A673 (cell line): ENCODE measurements at places on chromosomes 6 and 20. TPM values are rescaled to one million over a fixed set of nuclear protein-coding genes. Genes with fewer than 3 reads are reported as not detected.

DNA sequence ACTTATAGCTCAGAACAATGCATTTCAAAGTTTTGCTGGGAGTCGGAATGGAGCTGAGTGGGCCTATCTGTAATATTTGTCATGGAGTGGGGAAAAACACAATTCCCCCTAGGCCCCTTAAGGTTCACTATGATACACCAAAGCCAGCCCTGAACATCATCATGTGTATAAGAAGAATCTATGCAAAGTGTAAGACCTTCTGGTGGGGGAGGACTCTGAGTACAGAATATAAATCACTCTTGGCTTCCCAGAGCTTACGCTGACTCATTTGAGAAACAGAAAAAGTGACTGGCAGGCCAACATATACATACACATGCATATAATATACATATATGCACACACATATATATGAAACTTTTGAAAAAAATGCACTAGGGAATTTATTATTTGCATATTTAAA is 54.1 kb upstream of the UBR2 start:
- no peak overlapping the region for H3K27ac ChIP-seq
- H3K4me1 ChIP-seq = no peaks in the 10 kb centered on the region
- H3K4me3 ChIP-seq = no peak overlapping the region
- H3K36me3 ChIP-seq = no peaks in the 10 kb centered on the region

Gene GHRH
- total RNA-seq = not detected in 2 replicates

GRCh38 chr6:152423216-152424103 is 213.7 kb downstream of the SYNE1 start:
- no peak overlapping the region for H3K4me3 ChIP-seq
- DNase-seq = peak; percentile 0
- H3K27ac ChIP-seq = no peak overlapping the region
- no peaks in the 10 kb centered on the region for H3K4me1 ChIP-seq
- H3K27me3 ChIP-seq = no peaks in the 10 kb centered on the region
- no peaks in the 10 kb centered on the region for H3K36me3 ChIP-seq

Gene PRRT1
- 4.5 and 4.7 TPM in 2 replicates for total RNA-seq

Gene TBCC
- 29.4 and 31.3 TPM in 2 replicates for total RNA-seq

GRCh38 chr6:15985379-15985959 is 143.4 kb upstream of the MYLIP start:
- no peaks in the 10 kb centered on the region for H3K27me3 ChIP-seq
- H3K27ac ChIP-seq = no peak overlapping the region
- H3K36me3 ChIP-seq = no peaks in the 10 kb centered on the region
- H3K4me1 ChIP-seq = peaks cover 10% of the 10 kb centered on the region
- H3K4me3 ChIP-seq = no peak overlapping the region
- DNase-seq = no peak
